ENCODE measurements at places on chromosomes 2 and 18.

DNA sequence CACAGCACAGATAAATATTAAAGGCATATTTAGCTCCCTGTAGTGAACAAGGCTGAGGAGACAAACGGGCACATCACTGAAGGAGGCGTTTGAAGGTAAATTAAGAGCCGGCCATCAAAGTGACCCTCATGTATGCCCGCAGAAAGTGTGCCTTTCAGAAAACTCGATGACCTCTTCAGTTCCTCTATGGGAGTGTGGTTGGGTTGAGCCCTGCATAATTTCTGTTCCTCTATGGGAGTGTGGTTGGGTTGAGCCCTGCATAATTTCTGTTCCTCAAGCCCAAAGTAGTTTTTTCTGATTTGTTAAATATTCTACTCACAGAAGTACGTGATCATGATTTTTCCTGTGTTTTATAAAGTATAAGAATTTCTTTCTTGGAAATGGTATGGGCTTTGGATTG, 568.5 kb downstream of the TSN start:
- DNase-seq, result no peak

GRCh38 chr2:237702441-237703391, 75.3 kb downstream of the LRRFIP1 start:
- DNase-seq, result peak; percentile 91

DNA sequence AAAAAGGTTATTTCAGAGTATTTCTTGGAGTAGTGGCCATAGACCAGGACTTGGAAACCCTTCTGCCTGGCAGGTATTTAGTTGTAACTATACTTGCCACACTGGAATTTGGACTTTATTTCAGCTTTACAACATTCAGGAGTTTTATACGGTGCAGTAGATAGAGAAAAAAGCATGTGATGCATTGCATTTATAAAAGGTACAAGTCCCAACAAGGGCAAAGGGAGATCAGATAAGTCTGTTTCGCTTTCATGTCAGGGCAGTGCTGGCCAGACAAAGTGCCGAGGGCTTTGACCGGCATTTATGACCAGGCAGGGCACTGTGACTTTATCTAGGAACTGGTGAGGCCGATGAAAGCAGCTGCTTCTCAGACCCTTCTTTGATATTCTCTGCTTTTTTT, 145.4 kb downstream of the RTN4 start:
- DNase-seq, result no peak

DNA sequence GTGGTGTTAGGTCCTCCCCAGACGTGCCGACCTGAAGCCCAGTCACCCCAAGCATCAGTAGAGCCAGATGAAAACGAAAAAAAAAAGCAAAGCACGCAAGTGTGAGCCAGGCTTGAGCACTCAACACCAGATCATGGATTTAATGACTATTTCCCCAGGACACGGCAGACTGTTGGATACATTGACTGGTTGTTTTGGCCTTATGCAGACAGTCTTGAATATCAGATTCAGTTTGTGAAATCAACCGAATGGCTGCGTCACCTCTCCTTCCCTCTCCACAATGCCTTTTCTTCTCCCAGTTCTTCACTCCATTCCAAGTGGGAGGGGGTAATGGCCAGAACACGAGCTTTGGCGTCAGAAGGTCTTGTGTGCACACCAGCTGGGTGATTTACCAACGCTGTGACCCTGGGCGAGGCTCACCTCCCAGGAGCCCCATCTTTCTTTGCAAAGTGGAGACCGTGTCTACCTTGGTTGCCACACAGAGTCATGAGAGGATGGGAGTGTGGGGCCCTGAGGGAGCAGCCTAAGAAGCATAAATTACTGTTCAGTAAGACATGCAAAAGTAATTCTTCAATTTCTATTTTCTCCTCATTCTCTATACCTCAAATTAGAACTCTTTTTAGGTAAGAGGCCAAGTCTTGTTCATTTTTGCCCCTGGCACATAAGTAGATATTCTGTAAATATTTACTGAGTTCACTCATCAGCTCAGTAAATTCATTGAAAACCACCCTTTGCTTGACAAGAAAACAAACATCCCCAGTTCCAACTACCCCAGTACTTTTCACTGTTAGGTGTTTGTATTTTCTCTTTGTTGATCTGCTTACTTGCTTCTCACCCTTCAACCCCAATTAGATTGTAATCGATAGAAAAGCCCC, 181.1 kb upstream of the COPS8 start:
- DNase-seq, result no peak

DNA sequence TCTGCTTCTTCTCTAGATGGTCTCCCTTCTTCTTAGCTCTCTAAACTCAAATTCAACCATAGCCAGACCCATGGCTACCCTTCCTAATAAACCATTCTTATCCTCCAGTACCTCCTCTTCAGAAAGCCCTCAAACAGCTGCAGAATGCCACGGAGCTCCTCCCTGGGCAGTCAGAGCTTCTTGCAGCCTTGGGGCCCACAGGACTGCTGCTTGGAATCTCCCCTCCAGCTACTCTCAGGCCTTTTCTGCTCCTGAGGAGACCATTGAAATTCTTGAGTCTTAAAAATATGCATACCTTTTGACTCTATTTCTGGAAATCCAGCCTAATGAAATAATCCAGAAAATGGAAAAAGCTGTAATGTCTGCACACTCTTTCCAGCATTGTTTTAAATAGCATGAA, 30.7 kb downstream of the EFR3B start:
- DNase-seq, result no peak

DNA sequence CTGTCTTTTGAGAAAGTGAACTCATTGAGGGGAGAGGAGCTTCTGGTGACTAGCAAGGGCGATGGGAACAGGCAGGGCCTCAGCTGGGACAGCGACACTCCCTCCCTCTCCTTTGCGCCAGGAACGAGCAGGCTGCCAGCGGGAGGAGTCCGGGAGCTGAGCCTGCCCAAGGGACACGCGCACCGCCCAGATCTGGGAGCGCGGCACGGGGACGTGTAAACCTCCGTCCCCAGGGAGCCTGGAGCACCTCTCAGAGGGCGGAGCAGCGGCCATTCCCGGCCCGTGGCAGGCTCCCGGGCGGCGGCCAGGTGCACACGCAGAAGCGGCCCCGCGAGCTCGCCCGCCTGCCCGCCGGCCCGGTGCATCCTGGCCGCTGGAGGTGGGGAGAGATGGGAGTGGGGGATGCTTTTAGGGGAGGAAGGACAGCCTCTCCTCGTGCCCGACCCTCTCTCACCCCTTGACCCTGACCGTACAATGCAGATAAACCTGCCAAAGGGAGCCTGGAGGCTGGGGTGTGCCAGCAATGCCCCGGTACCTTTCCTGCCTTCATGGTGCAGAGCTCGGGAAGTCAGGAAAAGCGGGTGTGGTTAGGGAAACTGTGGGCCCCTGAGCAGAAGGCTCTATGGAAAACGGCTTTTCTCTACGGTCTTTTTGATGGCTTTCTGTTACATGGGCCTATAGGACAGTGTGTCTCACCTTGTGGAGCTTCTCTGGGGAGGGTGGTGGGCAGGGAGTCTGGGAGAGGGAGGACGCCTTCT, 2.2 kb downstream of the AQP4 start:
- DNase-seq, result peak; percentile 65

DNA sequence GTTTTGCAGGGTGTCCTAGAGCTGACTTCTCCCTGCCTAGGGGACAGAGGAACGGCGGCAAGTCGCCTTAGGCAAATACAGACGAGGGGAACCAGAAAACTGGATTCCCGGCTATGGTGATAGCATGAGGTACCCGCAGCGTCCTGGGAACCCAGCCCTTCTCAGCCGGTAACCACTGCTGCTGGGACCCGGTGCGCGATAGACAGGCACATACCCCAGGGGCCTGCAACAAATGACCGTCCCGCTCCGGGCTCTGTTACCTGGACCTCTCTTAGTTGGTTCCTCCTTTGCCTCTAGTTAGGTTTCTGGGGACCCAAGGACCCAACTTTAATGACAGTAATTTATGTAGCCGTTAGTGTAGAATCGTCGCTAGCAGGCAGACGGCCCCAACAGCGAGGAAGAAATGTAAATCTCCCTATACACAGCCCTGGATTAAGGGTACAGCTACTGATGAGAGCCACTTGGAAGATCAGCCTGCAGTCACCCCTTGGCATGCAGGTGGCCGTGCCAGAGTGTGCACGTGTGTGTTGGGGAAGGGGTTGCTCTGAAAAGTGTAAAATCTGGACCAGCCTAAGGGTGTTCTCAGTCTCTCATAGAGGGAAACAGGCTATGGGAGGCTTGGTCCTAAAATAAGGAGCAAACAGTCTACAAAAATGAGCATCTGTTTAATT, 819 bp upstream of the SERPINE2 start:
- DNase-seq, result no peak

GRCh38 chr2:64134813-64135212, 9.4 kb downstream of the PELI1 start:
- no peak for DNase-seq

- DNase-seq, result no peak
Observed at GRCh38 chr18:34480162-34480700, 229.9 kb upstream of the DTNA start.

DNA sequence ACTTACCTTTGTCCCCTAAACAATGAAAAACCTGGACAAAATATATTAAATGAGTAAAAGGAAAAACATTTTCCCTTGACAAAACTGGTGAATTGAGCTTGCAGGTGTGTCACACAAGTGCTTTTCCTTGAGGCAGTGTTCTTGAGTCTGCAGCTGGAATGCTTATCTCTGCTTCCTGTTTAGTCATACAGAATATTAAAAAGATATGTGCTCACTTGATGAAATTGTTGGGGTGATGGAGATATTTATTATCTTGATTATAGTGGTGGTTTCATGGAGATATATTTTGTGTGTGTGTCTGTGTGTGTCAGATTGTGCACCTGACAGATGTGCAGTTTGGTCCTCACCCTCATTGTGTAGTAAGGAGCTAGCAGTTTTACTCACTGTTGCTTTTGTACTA, 3.3 kb downstream of the TAF1B start:
- no peak for DNase-seq

DNA sequence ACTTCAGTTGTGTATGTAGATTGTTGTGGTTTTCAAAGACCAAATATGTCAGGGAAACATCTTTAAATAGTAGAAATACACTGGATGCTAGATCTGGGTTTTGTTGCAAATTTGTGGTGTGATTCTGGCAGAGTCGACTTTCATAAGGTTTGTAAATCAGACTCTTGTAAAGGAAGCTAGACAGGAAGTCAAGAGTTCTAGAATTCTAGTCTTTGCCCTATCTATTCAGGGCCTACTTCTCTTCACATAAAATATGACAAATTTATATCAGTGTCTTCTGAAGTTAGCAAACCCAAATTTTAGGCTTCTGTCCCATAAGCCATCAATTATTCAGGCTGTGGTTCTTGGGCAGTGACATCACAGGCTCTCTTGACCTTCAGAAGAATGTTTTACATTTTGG, 1579.2 kb upstream of the PIK3C3 start:
- no peak for DNase-seq

GRCh38 chr2:43129676-43130547, 96.5 kb downstream of the ZFP36L2 start:
- no peak for DNase-seq

GRCh38 chr2:113901943-113902342, 12.1 kb downstream of the ACTR3 start:
- DNase-seq, result no peak

GRCh38 chr2:85579266-85579935, 2.0 kb downstream of the VAMP8 start:
- peak; percentile 95 for DNase-seq

GRCh38 chr2:44101246-44101645, 67.4 kb upstream of the PPM1B start:
- no peak for DNase-seq

- DNase-seq, result peak; percentile 84
Observed at GRCh38 chr18:75915941-75916623, 488.6 kb upstream of the SMIM21 start.

DNA sequence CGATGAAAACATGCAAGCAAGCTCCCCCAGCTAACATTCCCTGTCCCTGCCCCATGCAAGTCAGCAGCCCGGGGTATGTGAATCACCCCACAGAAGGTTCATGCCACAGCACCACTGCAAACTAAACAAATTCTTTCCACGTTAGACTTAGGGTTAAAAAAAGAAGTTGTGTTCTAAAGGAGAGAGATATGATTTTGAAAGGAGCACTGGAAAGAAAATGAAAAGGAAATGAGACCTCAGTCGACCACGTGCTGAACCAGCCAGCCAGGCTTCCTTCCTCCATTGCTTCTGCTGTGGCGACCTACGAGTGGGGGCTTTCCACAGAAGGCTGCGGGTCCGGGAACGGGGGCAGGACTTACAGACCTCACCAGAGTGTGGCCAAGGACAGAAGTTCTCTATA, 52.0 kb downstream of the ARL4C start:
- DNase-seq, result no peak

GRCh38 chr18:10249801-10250200, 204.6 kb upstream of the APCDD1 start:
- DNase-seq, result peak; percentile 21

DNA sequence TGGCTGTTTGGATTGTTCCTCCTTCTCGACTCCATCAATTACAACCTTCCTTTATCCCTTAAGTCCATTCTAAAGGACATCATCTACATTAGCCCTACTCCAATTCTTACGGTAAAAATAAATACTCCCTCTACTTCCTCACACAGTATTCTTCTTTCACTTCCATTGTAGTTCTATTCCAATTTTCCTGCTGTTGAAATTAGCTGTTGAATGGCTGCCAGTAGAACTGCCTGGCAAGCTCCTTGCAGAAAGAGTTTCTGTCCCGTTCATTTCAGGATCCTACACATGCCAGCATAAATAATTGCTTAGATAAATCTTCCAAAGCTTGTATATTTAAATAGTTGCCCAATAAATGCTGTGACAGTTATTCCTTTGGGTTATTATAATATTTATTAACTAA, 459.3 kb upstream of the TRIB2 start:
- no peak for DNase-seq

- DNase-seq, result no peak
Observed at GRCh38 chr18:51029378-51029693, 677 bp upstream of the SMAD4 start.

DNA sequence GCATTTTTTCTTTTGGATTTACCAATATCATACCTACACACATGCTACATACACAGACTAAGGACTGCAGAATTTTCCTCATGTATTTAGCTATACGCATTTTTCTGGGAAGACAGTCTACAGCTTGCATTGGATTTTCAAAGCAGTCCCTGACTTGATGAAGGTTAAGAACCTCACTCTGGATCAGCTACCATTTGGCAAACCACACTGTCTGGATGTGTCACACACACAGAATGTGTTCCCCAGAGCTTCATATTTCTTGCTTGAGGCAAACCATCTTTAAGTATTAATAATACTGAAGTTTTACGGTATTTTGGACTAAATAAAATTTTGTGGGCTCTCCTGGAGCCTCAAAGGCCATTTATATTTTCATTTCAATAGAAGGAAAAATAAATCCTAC, 102.3 kb downstream of the TCF4 start:
- DNase-seq, result no peak

- DNase-seq, result no peak
Observed at GRCh38 chr2:240322231-240322955, 113.1 kb upstream of the GPC1 start.
